Kidney capillary endothelial cell (primary cell): ENCODE measurements at places on chromosomes 4 and X.
A peak's percentile ranks its signal among the peaks of the same experiment; 100 is the strongest.

DNA sequence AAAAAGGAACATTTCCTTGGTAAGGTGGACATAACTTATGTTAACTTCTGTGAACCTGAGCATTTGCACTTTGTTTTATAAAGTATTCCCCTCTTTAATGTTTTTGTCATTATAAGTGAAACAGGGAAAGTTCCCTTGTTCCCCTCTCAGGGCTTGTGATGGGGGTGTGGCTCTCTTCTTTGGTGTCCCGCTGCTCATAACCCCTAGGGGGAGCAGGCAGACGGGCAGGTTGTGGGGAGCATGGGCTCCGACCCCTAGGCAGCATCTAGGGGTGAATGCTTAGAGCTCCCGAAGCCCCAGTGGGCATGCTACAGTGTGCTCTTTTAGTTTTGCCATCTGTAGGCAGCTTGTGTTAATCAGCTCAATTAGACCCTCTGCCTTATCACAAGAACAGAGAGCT lies 200.4 kb downstream of the DACH2 start:
- DNase-seq, result no peak

GRCh38 chrX:12411831-12412230 lies 273.6 kb downstream of the FRMPD4 start:
- no peak for DNase-seq

DNA sequence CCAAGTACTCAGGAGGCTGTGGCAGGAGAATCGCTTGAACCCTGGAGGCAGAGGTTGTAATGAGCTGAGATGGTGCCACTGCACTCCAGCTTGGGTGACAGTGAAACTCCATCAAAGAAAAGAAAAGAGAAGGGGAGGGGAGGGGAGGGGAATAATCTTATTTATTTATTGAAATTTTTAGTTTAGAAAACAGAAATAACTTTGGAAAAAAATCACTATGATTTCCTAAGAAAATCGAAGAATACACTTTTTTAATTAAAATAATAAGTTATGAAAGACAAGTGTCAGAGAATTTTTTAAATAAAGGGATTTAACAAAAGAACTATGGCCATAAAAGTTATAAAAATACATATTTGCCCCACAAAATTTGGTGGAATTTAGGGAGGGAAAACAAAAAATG lies 836.9 kb upstream of the HS3ST1 start:
- no peak for DNase-seq

- no peak for DNase-seq
Observed at GRCh38 chrX:115564243-115564642, 3.3 kb downstream of the PLS3 start.

GRCh38 chr4:82429728-82430192 lies 502 bp downstream of the HNRNPDL start:
- peak; percentile 48 for DNase-seq
